Activated CD4-positive, alpha-beta T cell treated with anti-CD3 and anti-CD28 coated beads, Interleukin-2, amount 50 U/mL, for 1 hour (primary cell): ENCODE measurements at places on chromosomes 5 and 9.

DNA sequence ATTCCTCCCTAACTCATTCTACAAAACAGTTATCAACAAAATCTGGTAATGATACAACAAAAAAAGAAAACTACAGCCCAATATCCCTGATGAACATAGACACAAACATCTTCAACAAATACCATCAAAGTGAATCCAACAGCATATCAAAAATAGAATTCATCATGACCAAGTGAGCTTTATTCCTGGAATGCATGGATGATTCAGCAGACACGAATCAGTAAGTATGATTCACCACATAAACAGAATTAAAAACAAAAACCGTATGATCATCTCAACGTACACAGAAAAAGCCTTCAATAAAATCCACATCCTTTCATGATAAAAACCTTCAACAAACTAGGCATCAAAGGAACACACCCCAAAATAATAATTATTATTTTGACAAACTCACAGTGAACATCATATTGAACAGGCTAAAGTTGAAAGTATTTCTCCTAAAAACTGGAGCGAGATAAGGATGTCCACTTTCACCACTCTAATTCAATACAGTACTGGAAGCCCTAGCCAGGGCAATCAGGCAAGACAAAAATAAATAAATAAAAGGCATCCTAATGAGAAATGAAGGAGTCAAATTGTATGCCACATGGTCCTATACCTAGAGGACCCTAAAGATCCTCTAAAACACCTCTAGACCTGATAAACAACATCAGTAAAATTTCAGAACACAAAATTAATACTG, 305.1 kb upstream of the RGMB start:
- DNase-seq: no peak

GRCh38 chr9:114446672-114447450, 58.4 kb downstream of the WHRN start:
- no peak for DNase-seq

DNA sequence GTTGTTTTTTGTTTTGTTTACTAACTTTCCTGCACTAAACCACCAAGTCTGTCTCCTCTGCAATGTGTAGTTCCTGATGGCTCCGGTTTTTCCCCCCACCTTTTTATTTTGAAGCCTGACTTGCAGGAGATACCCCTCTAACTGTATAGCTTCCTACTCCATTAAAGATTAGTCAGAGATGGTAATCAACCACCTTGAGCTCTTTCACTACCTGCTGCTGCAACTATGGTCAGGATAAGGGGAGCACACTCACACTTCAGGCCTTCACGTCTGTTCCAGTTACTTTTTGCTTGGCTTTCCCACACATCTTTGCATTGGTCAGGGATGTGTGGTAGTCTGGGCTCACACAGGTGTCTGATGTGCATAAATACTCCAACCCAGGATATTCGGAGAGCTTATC, 63.4 kb downstream of the NR6A1 start:
- no peak for DNase-seq

DNA sequence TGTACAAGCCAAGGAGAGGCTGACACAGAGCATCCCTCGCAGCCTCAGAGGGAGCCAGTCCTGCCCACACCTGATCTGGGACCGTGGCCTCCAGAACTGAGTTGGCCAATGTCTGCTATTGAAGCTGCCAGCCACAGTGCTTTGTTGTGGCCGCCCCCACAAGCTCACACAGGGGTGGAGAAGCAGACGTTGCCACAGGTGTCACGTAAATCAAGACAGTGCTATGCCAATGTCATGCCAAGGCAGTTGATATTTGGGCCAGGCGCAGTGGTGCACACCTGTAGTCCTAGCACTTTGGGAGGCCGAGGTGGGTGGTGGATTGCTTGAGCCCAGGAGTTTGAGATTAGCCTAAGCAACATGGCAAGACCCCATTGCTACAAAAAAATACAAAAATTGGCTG, 17.3 kb upstream of the TERT start:
- peak; percentile 45 for DNase-seq

GRCh38 chr5:172411484-172412072, 42.7 kb downstream of the SH3PXD2B start:
- DNase-seq: no peak

- DNase-seq: no peak
Observed at GRCh38 chr5:92884469-92884868, 696.5 kb downstream of the NR2F1-AS1 start.

DNA sequence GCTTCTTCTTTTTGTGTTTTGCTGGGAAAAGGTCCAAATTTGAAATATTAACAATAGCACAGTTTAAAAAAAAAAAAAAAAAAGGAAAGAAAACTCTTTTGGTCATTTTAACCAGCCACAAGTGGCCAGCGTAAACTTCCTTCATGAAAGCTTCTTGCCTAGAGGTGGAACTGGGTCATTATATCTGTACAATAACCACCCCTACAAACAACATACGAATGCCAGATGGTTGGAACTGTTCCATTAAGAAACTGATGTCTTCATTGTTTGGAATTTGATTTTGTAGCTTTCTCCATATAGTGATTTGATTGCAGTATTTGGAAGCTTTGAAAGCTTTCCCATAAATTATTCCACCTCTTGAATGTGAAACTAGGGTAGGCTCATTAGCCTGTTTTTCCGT, 18.3 kb upstream of the LPAR1 start:
- no peak for DNase-seq
